ENCODE measurements at places on chromosomes 2 and 18. TPM values are rescaled to one million over a fixed set of nuclear protein-coding genes. Genes with fewer than 3 reads are reported as not detected.

The PLGLB1 gene
- 3.5 TPM for polyA plus RNA-seq

The TWIST2 gene
- 7.3 TPM for polyA plus RNA-seq

The DUSP19 gene
- polyA plus RNA-seq = 2.0 TPM

The IL37 gene
- not detected for polyA plus RNA-seq

The INHBB gene
- polyA plus RNA-seq = 0.90 TPM

The VSNL1 gene
- 7.0 TPM for polyA plus RNA-seq

The IL36G gene
- polyA plus RNA-seq = not detected

The KCNS3 gene
- 5.5 TPM for polyA plus RNA-seq

The COL4A3 gene
- polyA plus RNA-seq = 0.03 TPM

The ACMSD gene
- polyA plus RNA-seq = 0.34 TPM

The RGPD5 gene
- polyA plus RNA-seq = 29.9 TPM

The THSD7B gene
- polyA plus RNA-seq = 0.89 TPM

The AMER3 gene
- polyA plus RNA-seq = not detected

The GPR17 gene
- polyA plus RNA-seq = 2.9 TPM

The SIX3 gene
- polyA plus RNA-seq = not detected

The ANTXR1 gene
- polyA plus RNA-seq = 108 TPM

The HJURP gene
- 7.5 TPM for polyA plus RNA-seq

The TM4SF20 gene
- polyA plus RNA-seq = not detected

The REG3A gene
- not detected for polyA plus RNA-seq

The ONECUT2 gene
- 0.79 TPM for polyA plus RNA-seq

The HOXD12 gene
- not detected for polyA plus RNA-seq

The UGT1A3 gene
- not detected for polyA plus RNA-seq

The COX5B gene
- 156 TPM for polyA plus RNA-seq

The PHLPP1 gene
- 11.6 TPM for polyA plus RNA-seq

The SPP2 gene
- not detected for polyA plus RNA-seq

The PKDCC gene
- 116 TPM for polyA plus RNA-seq

The SCTR gene
- 3.7 TPM for polyA plus RNA-seq

The CXCR1 gene
- not detected for polyA plus RNA-seq

The PDE6D gene
- polyA plus RNA-seq = 16.1 TPM

The CLEC4F gene
- 0.36 TPM for polyA plus RNA-seq

The ACTR1B gene
- 50.4 TPM for polyA plus RNA-seq

The EMILIN1 gene
- 66.7 TPM for polyA plus RNA-seq

The DSG4 gene
- polyA plus RNA-seq = not detected

The ERMN gene
- polyA plus RNA-seq = not detected

The FAM210A gene
- polyA plus RNA-seq = 21.0 TPM

The NYAP2 gene
- polyA plus RNA-seq = 0.59 TPM

The MAL gene
- polyA plus RNA-seq = 5.2 TPM

The GPR45 gene
- not detected for polyA plus RNA-seq

The IMPACT gene
- 36.6 TPM for polyA plus RNA-seq

The NABP1 gene
- polyA plus RNA-seq = 16.0 TPM

The BCL2 gene
- polyA plus RNA-seq = 16.0 TPM

The OBSL1 gene
- 183 TPM for polyA plus RNA-seq

The B3GNT7 gene
- 0.68 TPM for polyA plus RNA-seq

The TUBA3E gene
- not detected for polyA plus RNA-seq

The GYPC gene
- polyA plus RNA-seq = 133 TPM

The SEMA4F gene
- 2.9 TPM for polyA plus RNA-seq

The DSC1 gene
- polyA plus RNA-seq = 0.56 TPM

The NIFK gene
- 50.4 TPM for polyA plus RNA-seq

The IRS1 gene
- 18.1 TPM for polyA plus RNA-seq

The KCNG2 gene
- polyA plus RNA-seq = 0.86 TPM

The MPHOSPH10 gene
- polyA plus RNA-seq = 27.3 TPM

The FAM110C gene
- 0.94 TPM for polyA plus RNA-seq

The CHRNG gene
- polyA plus RNA-seq = 167 TPM

The METTL8 gene
- polyA plus RNA-seq = 9.7 TPM

The STARD6 gene
- not detected for polyA plus RNA-seq

Measured in hindlimb muscle (tissue), 1 donor.